NCI-H187 (cell line): ENCODE measurements at places on chromosomes 3 and 15.

- no peak for DNase-seq
Measured at GRCh38 chr15:28996953-28997352, 111.2 kb downstream of the APBA2 start.

GRCh38 chr3:143963946-143964345, 7.7 kb upstream of the DIPK2A start:
- no peak for DNase-seq

- DNase-seq: no peak
Measured at GRCh38 chr3:11195201-11195600, 40.9 kb downstream of the HRH1 start.

DNA sequence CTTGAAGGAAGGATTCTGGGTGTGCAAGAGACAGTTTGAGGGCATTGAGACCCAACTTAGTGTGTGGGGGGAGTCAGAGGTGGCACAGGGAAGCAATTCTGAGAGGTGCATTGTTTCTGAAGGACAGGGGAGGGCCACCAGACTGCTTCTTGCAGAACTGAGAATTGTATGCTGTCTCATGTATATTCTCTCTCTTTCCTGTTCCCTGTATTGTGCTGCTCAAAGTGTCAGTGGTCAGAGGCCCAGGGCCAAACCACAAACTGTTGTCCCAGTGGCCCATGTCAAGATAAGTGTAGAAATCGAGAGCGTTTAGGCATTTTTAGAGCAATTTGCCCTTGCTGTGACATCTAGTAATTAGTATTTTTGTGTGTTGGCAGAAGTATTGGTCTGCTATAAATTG, 567.1 kb downstream of the EDEM1 start:
- no peak for DNase-seq

DNA sequence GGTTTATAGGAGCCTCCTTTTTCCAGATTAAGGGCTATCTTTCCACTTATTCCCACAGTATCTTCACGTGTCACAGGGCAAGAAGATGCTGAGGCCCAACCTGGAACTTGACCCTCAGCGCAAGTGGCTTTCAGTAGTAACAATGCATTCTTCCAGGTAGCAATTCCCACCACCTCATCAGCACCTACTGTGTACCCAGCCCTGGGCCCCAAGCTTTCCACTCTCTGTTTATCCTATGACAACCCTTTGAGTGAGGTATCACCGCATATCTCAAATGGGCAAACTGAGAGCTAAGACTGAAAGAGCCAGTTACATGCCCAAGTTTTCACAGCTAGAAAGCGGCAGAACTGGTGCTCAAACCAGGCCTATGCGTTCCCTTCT, 88.2 kb downstream of the CPN2 start:
- no peak for DNase-seq
